ENCODE measurements at places on chromosomes 7 and 10. TPM values are rescaled to one million over a fixed set of nuclear protein-coding genes. Genes with fewer than 3 reads are reported as not detected.

The SLC13A1 gene
- not detected for total RNA-seq

DNA sequence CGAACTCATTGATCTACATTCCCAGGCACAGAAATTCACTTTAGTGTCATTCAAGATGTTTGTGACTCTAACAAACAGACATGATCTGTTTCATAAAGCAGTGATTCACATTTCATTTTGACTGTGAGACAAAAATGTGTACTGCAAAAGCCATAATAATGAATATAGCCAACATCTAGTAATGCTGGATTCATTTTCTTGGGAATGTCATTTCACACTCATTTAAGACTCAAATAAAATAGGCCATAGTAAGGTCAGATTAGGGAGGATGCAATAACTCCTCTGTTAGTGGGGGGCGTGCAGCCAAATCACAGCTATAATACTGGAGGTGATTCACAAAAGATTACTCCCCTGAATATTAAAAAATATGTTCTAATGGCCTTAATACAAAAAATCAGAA is 566.6 kb upstream of the ZWINT start:
- no peak overlapping the region for H3K27ac ChIP-seq
- no peak for DNase-seq
- no peaks in the 10 kb centered on the region for H3K36me3 ChIP-seq
- H3K27me3 ChIP-seq = no peaks in the 10 kb centered on the region
- H3K4me3 ChIP-seq = no peak overlapping the region
- no peaks in the 10 kb centered on the region for H3K4me1 ChIP-seq

- peaks cover 2% of the 10 kb centered on the region for H3K4me1 ChIP-seq
- H3K36me3 ChIP-seq = no peaks in the 10 kb centered on the region
- no peak overlapping the region for H3K27ac ChIP-seq
- H3K4me3 ChIP-seq = no peak overlapping the region
- H3K27me3 ChIP-seq = no peaks in the 10 kb centered on the region
- DNase-seq = no peak
Observed at GRCh38 chr10:33800545-33800944, 466.1 kb upstream of the NRP1 start.

The MEOX2 gene
- total RNA-seq = 0.33 TPM

The FFAR4 gene
- 0.14 TPM for total RNA-seq

The LDB3 gene
- 0.42 TPM for total RNA-seq
